ENCODE measurements at places on chromosomes 3 and 15.
A peak's percentile ranks its signal among the peaks of the same experiment; 100 is the strongest.

- DNase-seq = no peak
Measured at GRCh38 chr3:123084738-123085237, 18.0 kb downstream of the PDIA5 start.

- no peak for DNase-seq
Measured at GRCh38 chr3:73036694-73037591, 24.5 kb upstream of the EBLN2 start.

DNA sequence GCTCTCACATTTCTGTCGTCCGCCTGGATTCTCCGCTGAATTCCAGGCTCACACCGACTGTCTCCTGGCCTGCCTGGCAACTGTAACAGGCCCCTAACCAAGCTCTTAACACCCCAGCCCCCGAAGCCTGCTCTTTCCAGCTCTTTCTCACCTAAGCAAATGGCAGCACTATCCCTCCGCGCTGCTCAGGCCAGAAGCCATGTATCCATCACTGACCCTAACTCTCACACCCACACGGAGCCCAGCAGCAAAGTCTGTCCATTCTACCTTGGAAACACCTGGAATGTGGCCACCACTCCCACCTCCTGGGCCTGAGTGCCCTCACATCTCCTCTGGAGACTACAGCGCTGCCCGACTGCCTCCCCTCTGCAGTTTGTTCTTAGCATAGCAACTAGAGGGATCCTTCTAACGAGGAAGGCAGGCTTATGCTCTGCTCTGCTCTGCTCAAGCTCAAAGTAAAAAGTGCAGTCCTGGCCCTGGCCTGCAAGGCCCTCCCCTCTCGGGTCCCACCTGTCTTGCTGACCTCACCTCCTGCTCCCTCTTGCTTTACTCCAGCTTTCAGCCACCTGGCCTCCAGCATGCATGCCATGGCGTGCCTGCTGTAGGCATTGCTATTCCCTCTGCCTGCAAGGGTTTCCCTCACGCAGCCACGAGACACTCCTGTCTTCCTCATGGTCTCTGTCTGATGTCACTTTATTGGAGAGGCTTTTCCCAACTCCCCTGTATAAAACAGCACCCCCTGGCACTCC, 27.2 kb downstream of the FEM1B start:
- DNase-seq = no peak

DNA sequence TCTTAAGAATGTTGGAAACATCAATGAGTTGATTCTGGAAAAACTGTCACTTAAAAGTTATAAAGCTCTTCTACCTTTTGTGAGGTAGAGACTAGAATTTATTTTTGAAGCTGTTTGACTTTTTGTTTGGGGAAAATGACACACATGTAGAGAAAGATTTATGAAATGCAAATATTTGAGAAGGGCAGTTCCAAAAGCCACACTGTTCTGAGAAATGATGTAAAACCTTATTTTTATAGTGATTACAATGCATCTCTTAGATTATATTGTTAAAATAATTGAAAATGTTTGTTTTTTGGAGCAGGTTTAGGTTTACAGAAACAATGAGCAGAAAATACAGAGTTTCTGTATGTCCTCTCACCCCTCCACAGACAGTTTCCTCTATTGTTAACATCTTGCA, 116.1 kb upstream of the CMC1 start:
- no peak for DNase-seq

DNA sequence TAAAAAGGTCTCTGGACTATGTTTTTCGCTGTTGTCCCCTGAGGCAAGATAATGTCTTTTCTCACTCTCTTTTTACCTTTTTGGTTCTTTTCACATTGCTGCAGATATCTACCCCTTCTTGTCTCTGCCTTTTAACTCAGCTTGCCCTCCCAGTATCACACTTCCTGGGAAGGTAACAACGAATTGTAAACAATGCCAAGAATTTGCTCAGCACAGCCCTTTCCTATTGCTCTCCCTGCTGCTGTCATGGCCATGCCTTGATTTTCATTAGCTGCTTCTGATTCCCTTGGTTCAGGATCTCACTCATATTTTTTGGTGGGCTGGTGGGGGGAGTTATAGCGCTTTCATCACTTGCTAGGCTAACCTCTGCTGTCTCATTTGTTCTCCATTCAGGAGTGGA, 123.1 kb upstream of the DPH6 start:
- no peak for DNase-seq

- DNase-seq = peak; percentile 62
Measured at GRCh38 chr3:54999159-54999558, 71.3 kb upstream of the LRTM1 start.

GRCh38 chr3:40602778-40603385, 78.1 kb downstream of the ZNF621 start:
- no peak for DNase-seq

DNA sequence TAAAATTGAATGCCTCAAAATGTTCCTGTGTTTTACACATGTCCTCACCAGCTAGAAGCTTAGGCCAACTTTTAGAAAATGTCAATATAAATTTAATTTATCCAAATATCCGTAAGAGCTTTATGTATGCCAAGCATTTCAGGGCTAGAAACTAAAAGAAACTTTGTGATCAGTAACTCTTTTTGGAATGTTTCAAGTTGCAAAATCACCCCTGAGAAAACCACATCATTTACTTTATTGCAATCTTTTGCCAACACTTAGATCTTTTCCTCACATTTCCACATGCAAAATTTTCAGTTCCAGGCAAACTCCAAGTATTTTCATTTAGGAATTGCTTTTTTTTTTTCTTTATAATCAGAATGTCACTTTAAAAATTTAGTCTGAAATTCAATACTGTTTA, 20.1 kb upstream of the IGF1R start:
- DNase-seq = no peak

DNA sequence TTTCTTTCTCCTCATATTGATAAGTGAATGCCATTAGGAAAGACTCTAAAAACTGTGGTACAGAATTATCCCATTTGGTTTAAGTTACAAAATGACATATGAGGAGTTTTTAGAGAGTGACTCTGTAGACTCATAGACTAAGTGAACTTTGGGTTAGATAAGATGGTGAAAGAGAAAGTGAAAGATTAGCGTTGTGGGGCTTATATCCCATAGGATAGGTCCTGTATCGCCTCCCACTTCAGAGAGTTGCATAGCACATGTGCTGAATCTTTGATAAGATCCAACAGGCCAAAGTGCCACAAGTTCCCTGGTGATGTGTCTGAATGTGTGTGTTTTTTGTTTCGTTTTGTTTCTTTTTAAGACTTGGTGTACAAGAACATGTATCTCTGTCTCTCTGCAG, 666.9 kb downstream of the MECOM start:
- no peak for DNase-seq

GRCh38 chr15:101318147-101318819, 23.2 kb upstream of the SNRPA1 start:
- no peak for DNase-seq

- peak; percentile 48 for DNase-seq
Measured at GRCh38 chr3:150544041-150544440, 2.3 kb downstream of the SERP1 start.

GRCh38 chr3:97971679-97972567, at the start of gene RIOX2:
Gene RIOX2 (minus strand): TSS chr3:97972431. CDS start chr3:97967593, 4,838 bp downstream.
- DNase-seq = peak; percentile 67

DNA sequence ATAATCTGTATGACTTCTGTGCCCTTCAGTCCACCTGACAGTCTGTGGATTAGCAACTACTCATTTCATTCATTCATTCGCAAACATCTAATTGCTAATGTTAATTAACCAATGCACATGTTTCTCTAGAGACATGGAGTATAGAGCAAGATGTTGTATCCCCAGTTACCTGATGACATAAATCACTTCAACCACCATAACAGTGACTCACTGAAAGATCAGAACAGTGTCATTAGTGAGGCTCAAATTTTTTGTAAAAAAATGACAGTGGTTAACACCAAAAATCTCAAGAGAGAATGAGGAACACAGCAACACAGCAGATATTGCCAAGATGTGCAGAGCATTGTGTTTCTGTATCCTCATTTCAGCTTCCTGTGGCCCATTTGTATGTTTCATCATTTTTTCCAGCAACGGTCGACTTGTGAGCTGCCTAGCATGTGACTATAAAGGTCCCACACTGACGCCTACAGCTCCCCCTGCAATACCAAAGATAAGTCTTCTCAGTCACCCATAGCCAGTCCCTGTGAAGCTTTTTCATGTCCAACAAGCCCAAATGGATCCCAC, 3.7 kb upstream of the PLD1 start:
- no peak for DNase-seq

- no peak for DNase-seq
Measured at GRCh38 chr3:152620395-152620794, 214.5 kb upstream of the P2RY1 start.

GRCh38 chr15:80326270-80326669, 74.3 kb upstream of the CTXND1 start:
- no peak for DNase-seq

GRCh38 chr3:149023951-149024350, 32.6 kb downstream of the GYG1 start:
- DNase-seq = peak; percentile 35

DNA sequence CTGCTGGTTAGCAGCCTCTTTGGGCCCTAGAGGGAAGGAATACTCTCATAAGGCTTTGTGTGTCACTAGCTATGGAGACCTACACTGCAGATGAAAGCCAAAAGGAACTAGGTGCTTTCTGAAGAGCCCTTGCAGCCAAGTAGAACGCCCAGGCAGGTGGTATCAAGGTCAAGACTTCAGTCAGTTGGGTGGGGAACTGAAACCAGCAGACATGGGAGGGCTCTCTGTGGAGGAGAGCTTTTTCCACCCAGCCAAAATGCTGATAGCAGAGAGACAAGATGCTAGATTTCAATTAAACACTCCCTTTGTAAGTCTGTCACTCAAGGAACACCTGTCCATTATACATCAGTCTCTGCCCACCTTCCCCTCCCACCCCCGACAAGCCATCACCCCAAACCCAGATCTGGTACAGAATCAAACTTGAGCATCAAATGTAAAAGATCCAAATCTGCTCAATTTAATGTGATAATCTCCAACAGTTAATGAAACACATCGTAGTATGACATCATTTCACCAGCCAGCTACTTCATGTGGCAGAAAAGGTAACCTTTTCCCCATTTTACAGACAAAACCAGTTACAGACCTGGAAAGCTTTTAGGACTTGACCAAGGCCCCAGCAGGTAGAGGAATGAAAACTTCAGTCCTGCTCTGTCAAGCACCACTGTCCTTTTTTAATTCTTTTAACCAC, 14.6 kb downstream of the MRPS25 start:
- DNase-seq = no peak

DNA sequence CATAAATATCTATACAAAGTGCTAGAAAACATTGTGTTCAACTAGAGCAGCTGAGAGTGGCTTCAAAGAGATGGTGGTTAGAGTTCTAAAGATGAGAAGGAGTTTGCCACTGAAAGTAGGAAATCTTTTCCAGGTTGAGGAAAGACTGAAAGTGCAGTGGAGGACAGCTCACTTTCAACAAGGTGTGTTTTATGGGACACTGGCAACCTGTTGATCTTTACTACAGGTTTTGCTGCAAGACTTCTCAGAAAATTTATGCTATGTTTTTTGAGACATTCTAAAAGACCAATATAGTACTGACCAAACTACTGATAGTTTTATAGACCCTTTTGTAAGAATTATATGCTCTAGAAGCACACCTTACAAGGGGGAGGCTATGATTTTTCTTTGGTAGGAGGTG, 3.8 kb downstream of the CHRNA7 start:
- no peak for DNase-seq

DNA sequence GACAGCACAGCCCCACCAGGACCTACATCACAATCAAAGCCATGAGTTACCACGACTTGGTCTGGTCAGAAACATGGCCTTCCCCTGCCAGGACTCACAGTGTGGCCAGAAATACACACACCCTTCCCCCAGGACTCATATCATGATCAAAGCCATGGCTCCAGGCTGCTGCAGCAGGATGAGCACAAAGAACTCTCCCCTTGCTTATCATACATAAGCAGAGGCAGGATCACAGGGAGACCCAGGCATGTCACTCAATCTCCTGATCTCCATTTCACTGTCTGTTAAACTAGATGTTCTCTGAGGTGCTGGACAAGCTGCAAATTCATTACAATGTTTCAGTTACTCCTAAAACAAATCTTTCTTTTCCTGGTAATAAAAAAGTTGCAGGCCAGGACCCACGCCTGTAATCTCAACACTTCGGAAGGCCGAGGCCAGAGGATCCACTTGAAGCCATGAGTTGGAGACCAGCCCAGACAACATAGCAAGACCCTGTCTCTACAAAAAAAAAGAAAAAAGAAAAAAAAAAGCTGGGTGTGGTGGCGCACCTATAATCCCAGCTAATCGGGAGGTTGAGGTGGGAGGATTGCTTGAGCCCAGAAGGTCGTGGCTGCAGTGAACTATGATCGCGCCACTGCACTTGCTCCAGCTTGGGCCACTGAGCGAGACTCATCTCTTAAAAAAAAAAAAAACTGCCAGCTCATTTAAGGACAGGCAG, 1.2 kb downstream of the PFKFB4 start:
- DNase-seq = no peak

GRCh38 chr3:35291471-35292236, 347.7 kb upstream of the ARPP21 start:
- no peak for DNase-seq

GRCh38 chr3:128392818-128393544, 73.7 kb downstream of the DNAJB8 start:
- DNase-seq = no peak

- DNase-seq = peak; percentile 57
Measured at GRCh38 chr3:11350374-11350773, 78.2 kb downstream of the ATG7 start.

DNA sequence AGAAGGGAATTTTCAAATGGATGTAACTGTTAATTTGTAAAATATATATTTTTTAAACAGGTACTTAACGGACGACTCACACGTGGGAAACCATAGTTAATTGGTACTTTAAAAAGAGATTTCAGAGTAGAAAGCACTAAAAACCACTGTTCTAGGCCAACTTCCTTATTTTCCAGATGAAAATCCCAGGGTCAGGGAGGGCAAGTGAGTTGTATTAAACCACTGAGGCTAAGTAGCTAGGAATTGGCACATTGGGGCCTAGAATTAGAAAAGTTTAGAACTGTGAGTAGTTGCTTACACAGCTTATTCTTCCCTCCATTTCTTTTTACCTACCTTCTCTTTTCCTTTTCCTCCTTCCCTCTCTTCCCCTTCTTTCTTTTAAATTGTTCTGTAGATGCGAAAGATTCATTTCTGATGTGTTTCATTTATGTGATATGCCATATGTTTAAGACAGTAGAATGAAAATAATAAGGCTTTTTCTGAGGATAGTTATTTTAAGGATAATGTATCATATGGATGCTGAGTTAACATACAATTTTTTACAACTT, 4.1 kb upstream of the UTS2B start:
- no peak for DNase-seq

Data from foreskin fibroblast (primary cell).